Left ventricle myocardium inferior (tissue), 1 donor: ENCODE measurements at places on chromosomes 12 and 14.

DNA sequence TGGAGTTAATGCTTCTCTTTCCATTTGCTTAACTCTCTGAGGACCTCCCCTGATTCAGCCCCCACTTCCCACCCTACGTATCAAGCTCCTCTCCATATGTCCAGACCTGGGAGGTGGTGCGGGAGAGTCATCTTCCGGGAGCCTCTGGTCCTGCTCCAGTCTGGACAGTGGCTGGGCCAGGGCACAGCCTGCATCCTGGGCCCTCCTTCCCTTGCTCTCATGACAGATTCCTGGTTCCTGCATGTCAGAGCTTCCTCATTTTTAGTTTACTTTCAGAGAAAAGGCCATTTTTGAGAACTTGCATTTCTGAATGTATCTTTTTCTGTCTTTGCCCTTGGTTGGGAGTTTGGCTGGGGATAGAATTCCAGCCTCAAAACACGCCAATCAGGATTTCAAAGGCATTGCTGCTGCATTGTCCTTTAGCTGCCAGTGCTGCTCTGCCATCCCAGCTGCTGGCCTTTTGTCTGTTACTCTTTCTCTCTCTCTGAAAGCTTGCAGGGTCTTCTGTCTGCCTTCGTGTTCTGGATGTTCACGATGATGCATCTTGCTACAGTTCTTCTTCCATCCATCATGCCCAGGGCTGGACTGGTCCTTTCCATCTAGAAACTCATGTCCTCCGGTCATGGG lies 54.7 kb downstream of the SLC6A12 start:
- no peak for DNase-seq

DNA sequence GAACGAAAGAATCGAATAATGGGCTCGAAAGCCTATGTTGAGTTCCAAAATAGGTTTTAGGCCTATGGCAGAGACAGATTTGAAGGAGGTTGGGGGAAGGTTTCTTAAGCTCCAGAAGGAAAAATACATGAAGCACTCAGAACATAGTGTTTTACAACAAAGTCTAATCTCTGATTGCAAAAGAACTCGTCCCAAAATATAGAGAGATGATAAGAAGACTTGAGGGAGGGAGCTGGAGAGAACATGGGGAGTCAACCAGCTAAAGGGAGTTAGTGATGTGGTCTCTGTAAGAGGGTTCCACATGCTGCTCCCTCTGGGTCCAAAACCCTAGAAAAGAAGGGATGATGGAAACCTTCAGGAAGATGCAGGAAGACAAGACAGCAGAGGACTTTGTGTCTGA lies 54.8 kb upstream of the DAAM1 start:
- no peak for DNase-seq

GRCh38 chr12:68281322-68282077 lies 28.1 kb upstream of the IL22 start:
- no peak for DNase-seq

DNA sequence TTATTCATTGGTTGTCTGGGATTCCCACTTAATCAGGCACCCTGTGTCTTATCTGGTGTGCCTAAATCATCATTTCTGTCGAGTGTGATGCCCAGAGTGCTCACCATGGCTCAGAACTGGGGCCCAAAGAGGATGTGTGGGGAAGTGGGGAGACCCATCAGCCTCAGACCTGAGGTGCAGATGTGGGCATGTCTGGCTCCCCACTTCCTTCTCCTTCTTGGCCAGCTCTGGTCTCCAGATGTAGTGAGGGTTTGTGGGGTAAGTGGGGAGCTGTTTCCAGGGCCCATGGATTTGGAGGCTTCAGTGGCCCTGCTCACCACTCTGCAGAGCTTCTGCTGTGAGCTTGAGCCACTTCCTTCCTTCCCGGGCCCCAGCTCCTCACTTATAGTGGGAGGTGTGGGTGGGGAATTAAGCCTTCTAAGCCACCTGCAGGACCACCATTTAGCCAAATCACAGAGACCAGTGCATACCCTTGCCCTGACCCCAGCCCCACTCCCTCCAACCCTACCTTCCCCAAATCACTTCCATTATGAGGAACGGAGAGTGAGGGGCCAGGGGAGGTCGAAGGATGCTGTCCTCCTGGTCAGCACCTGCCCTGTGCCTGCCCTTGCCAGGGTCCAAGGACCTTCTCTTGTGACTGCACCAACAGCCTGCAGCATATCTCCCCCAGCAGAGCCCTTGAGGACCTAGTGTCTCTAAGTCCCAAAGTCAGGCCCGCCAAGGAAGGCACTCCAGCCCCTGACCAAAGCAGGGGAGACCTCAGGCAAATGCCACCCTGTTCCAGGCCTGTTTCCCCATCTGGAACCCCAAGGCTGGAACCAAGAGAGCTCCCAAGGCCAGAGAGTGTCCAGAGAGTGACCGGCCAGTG lies 278.2 kb upstream of the RTL1 start:
- no peak for DNase-seq
